ENCODE measurements at places on chromosomes 3 and 15. TPM values are rescaled to one million over a fixed set of nuclear protein-coding genes. Genes with fewer than 3 reads are reported as not detected.

Gene RAB6B
- total RNA-seq, result 7.2 TPM

Gene TEX9
- 1.2 TPM for total RNA-seq

Gene TRH
- total RNA-seq, result not detected

Gene MST1R
- total RNA-seq, result 2.4 TPM

Gene RPL29
- 1,676 TPM for total RNA-seq

Gene ZDHHC23
- 4.5 TPM for total RNA-seq
